ENCODE measurements at places on chromosomes 5 and 9. TPM values are rescaled to one million over a fixed set of nuclear protein-coding genes. Genes with fewer than 3 reads are reported as not detected.

- DNase-seq, result no peak
Observed at GRCh38 chr5:2883771-2884170, 132.3 kb upstream of the IRX2 start.

GRCh38 chr5:10432059-10433008 lies 9.3 kb upstream of the ROPN1L start:
- DNase-seq, result no peak

DNA sequence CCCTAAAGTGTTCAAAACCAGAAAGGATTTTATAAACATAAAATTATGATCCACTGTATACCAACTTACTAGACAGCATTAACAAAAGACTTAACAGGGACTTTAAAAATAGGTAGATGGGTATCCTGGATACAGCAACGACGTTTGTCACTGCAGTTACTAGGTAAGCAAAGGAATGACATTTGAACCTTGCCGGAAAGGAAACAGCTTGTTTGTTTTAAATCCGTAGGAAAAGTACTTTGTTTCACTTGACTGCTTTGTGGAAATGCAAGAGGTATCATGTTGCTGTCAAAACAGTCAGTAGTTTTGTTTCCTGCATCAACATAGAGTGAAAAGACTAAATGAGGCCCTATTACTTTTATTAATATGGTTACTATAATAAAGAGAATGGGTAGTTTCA lies 122.9 kb downstream of the CDC42SE2 start:
- DNase-seq, result peak; percentile 16

- DNase-seq, result peak; percentile 85
Observed at GRCh38 chr9:133135146-133135745, 14.2 kb upstream of the RALGDS start.

DNA sequence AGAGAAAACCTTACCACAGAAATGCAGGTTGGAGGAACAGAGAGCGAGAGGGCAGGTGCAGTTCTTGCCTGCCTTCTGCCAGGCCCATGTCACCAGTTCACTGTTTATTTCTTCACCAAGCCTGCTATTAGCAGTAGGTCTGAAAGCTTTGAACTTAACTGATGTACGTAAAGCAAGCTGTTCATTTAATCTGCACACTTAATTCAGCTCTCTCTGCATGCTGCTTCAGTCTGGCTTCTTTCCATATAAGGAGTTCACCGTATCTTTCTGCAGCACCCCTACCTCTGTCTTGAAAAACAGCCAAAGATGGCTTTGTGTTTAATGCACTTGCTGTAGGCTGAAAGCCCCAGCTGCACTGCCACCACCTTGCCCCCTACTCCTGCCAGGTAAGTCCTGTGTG lies 205.1 kb downstream of the RAB3C start:
- DNase-seq, result no peak

GRCh38 chr9:92257327-92257726 lies 36.2 kb downstream of the IARS1 start:
- no peak for DNase-seq

GRCh38 chr5:29077451-29077850 lies 2039.1 kb upstream of the CDH9 start:
- no peak for DNase-seq

- DNase-seq, result no peak
Observed at GRCh38 chr9:37676411-37676830, 25.7 kb downstream of the FRMPD1 start.

- DNase-seq, result no peak
Observed at GRCh38 chr5:67858471-67859031, 357.0 kb upstream of the PIK3R1 start.

The GNPDA1 gene
- total RNA-seq, result 79.5 TPM

The PDE8B gene
- total RNA-seq, result not detected

The TUT7 gene
- total RNA-seq, result 11.8 TPM

The ALDH7A1 gene
- 16.4 TPM for total RNA-seq

The BHMT gene
- total RNA-seq, result not detected

The GRM6 gene
- not detected for total RNA-seq

The CD74 gene
- total RNA-seq, result 1.6 TPM

The MARCOL gene
- not detected for total RNA-seq

The GABRA1 gene
- 2.4 TPM for total RNA-seq
